Smooth muscle cell of the coronary artery (primary cell): ENCODE measurements at places on chromosomes 7 and 10. TPM values are rescaled to one million over a fixed set of nuclear protein-coding genes. Genes with fewer than 3 reads are reported as not detected.

Gene MYPN
- total RNA-seq: not detected in 2 replicates

Gene ANKRD22
- total RNA-seq: not detected in 2 replicates

Gene DNAJB12
- 14.7 and 19.8 TPM in 2 replicates for total RNA-seq

Gene GPR26
- not detected in 2 replicates for total RNA-seq
